ENCODE measurements at places on chromosomes 12 and 14.

GRCh38 chr12:89882050-89882449 lies 173.4 kb upstream of the ATP2B1 start:
- no peak for DNase-seq

DNA sequence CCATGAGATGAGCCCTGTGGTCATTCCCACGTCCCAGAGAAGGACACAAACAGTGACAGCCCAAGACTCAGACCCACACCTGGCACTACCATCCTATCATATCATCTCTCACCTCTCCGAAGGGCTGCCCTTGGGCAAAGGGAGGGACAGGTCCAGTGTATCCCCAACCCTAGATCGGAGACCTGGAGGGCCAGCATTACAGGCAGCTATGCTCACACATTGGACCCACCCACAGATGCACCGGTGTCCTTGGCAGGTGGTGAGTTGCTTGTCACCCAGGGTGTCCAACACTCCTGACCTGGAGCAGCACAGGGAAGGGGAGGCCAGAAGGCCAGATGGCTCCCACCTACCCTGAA lies 117.4 kb downstream of the DICER1 start:
- DNase-seq, result no peak

GRCh38 chr14:49940808-49941421 lies 48.0 kb downstream of the ARF6 start:
- no peak for DNase-seq

GRCh38 chr14:59028476-59029202 lies 159.8 kb upstream of the DAAM1 start:
- DNase-seq, result peak; percentile 2

GRCh38 chr12:15732341-15733061 lies 56.7 kb downstream of the EPS8 start:
- no peak for DNase-seq

GRCh38 chr12:65100140-65100539 lies 21.0 kb downstream of the WIF1 start:
- DNase-seq, result no peak

DNA sequence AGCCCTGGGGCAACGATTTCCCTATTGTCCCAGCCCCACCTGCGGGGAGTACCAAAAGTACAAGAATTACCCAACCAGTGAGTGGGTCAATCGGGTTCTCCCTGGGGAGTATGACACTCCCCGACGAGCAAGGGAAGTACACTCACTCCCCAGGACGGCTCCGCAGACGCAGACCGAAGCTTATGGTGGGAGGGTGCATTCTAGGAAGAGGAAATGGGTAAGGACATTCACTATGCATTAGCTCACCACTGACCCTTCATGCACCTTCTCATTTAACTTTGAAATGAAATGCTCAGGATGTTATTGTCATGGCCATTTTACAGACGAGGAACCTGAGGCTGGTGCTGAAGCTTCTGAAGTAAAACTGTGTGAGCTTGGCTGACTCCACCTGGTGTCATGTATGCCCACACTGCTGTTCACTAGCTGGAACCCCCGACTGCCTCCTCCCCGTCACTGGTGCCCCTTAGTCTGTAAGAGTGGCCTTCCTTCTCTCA lies 45.8 kb upstream of the TMED10 start:
- DNase-seq, result no peak

DNA sequence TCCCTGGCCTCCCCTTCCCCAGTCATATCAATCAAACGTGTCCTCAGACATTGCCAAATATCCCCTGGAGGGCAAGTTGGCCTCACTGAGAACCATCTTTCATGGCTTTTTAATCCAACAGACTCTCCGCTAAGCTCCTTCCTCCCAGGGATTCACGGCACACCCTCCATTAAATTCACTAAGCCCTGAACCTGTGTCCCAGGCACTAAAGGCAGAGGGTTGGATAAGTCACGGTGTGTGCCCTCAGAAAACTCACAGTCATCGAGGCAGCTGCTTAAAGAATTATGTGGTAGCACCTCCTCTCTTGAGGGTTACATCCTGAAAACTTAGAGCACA lies 167.1 kb downstream of the PIWIL1 start:
- no peak for DNase-seq

DNA sequence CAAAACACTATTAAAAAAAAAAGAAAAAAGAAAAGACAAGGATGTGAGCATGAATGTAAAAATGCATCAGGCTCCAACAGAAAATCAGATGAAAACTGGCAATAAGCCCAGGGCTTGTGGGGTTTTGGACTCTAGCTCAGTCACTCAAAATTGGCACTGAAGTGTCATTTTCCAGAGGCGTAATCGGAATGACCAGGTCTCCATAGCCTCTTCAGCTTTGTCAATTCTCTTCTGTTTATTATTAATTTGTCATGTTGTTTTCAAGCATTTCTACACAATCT lies 137.2 kb upstream of the TRHDE start:
- DNase-seq, result no peak

GRCh38 chr14:93120517-93120916 lies 4.8 kb upstream of the ITPK1 start:
- DNase-seq, result no peak

GRCh38 chr12:56521209-56521589 lies 421 bp upstream of the RBMS2 start:
- DNase-seq, result no peak

GRCh38 chr12:3313066-3313465 lies 177.9 kb upstream of the PRMT8 start:
- no peak for DNase-seq

DNA sequence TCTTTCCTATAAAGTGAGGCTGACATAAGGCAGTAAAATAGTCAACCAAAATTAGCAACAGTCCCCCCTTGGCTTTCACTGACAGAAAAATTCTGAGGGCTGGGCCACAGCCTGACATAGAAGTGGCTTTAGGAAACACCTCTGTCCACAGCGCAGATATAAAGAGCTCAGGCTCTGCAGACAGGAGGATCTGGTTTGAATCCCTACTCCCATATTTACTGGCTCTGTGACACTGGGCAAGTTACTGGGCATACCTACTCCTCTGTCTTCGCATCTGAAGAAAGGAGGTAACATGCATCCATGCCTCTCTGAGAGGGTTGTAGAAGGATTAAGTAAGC lies 95.3 kb downstream of the STXBP6 start:
- DNase-seq, result no peak

- no peak for DNase-seq
Measured at GRCh38 chr14:92135269-92135668, 13.5 kb downstream of the CPSF2 start.

GRCh38 chr12:47078733-47079467 lies 521 bp upstream of the PCED1B start:
- DNase-seq, result peak; percentile 34

DNA sequence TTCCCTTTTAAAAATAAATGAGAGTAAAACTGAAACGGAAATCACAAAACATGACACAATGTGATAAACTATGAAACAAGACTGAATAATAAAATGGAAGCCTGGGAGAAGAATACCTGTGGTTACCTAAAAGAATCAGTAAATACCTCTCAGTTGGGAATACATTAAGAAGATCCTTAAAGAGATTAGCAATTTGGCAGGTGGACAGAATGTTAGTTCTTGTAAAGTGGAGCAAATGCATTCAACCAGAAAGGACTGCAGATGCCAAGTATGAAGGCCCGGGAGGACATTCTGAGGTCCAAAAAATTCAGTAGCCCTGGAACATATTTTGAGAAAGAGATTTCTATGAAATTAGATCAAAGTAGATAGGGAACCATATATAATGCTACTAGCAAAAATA lies 861.3 kb upstream of the SEL1L start:
- DNase-seq, result no peak

GRCh38 chr12:11834931-11835330 lies 185.5 kb downstream of the ETV6 start:
- no peak for DNase-seq

DNA sequence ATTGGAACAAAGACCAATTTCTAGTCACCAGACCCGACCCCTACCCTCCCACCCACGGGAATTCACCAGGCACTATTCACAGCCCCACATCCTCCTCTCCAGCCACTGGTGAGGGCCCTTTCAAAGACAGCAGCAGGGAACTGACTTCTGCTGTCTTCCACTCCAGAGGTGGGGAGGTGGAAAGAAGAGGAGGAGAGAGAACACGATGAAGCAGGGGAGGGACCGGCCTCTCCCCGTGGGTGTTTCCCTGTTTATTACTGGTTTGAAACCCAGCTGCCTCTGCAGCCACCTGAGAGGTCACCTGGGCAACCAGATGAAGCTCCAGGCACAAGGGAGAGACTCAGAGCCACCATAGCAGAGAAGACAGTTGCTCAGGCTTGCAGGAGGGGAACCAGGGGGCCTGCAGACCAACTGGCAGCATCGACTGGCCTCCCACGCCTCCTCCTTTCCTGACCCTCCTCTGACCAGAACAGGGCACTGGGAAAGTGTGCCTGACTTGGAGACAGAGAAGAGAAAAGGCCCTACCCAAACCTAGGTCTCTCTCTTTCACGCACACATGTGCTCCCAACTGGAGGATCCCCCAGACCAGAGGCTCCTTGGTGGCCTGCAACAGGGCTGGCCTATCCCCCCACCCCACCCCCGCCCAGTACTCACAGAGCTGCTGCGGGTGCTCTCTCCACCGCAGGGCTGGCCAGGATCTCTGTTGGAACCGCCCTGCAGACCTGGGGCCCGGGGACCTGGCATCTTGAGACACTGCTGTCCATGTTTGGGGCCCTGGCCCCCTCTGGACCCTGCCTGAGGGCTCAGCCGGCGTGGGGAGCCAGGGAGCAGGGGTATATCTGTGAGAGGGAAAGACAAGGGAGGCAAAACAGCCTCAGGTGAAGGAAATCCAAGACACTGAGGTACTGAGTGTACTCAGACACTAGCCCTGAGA lies 22.8 kb downstream of the ANO2 start:
- DNase-seq, result no peak

DNA sequence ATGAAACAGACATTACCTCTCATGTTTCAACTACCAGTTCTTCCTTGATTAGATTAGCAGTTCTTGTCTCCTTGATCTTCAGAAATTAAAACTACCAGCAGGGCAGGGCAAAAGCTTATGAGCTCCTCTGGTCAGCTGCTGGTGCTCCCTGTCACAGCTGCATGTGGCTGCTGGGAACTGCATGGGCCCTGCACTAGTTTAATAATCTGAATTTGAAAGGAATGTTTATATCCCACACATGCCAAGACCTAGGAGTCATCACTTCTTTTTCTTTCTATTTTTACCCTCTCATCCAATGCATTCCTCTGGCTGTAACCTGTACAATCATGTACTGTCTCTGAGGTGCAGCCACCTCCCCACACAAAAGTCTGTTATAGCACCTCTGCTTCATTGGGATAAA lies 73.9 kb downstream of the ARMH4 start:
- DNase-seq, result no peak

GRCh38 chr12:54631551-54631950 lies 3.1 kb downstream of the LACRT start:
- no peak for DNase-seq

DNA sequence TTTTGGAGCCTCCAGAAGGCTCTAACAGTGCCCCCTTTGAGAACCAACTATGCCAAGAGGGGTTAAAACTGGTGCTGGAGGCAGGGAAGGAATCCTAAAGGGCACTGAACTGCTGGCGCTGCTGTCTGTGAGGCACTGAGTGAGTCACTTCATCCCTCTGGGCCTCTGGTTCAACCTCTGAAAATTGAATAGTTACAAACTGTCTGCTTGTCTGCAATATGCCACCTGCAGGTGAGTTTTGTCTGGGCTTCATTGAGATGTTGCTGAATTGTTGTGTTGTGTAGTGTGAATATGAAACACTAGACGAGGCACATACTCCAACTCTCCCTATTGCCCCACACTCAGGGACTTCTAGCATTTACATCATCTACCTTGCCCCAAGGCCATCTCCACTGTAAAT lies 68.0 kb downstream of the GRIN2B start:
- DNase-seq, result no peak

DNA sequence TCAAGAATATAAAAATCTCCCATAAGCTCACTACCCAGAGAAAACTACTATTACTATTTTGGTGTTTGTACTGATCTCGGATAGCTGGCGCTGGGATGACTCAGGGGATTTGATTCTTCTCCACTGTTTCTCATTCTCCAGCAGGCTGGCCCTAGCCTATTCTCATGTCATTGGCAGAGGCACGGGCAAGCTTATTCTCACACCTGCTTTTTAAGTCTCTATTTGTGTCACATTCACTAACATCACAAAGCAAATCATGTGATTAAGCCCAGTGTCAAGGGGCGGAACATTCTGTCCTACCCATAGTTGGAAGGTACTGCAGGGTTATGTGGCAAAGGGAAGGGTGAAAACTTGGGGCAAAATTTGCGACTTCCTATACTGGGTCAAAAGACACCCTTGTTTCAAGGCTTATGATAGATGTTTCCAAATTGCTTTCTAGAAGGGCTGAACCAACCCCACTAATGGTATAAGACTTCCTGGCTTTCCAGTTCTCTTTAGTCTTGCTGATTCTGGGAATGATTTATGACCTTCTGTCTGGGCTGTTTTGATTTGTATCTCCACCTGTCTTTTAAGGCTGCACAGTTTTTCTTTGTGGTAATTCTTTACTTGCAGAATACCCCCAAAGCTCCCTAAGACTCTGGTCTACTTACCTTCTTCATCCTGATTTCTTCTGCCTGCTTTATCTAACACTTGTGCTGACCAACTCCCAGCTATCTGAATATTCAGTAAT lies 406.4 kb downstream of the NRXN3 start:
- DNase-seq, result no peak

Data from stimulated activated CD4-positive, alpha-beta T cell treated with anti-CD3 and anti-CD28 coated beads, Interleukin-12 subunit alpha, Interleukin-12 subunit beta, amount 100 ng/mL, for 4 hours (primary cell).